ENCODE measurements at places on chromosomes 1 and 21.

DNA sequence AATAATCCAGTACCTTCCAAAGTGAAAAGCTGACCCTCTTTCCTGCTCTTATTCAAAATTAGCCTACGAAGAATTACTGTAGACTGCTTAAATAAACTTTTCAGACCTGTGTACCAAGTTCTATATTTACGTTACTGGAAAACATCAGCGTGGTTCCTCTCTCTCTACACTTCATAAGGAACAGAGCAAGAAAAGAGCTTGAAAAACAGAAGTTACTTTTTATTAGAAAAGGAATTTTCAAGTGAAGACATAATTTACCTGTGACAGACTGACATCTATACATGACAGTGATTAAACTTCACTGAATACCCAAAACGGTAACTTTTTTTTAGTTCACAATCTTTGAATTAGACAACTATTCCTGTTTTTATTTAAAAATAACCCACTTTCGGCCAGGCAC lies 2.7 kb downstream of the ENAH start:
- no peak for DNase-seq

GRCh38 chr1:116886291-116886878 lies 23.3 kb upstream of the PTGFRN start:
- DNase-seq = no peak

- no peak for DNase-seq
Observed at GRCh38 chr1:226558036-226558650, 9.6 kb downstream of the STUM start.

DNA sequence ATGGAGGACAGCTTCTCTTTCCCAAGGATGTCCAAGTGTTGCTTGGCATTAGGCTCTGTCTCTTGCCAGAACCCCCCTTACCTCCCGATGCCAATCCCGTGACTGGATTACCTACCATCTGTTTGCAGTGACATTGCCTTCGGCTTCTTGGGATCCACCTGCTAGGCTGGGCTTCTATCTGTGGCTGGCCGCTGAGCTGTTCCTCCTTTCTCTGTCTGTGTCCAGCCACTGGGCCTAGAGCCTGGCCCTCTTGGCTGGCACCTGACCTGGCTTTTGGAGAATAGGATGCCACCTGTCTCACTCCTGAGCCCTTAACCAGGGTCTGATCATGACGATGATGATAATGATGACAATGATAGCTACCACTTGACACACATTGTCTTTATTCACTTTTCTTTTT lies 41.6 kb upstream of the STUM start:
- DNase-seq = no peak

- no peak for DNase-seq
Observed at GRCh38 chr1:15246960-15247614, at the start of gene FHAD1. TSS of gene FHAD1 (plus strand) at chr1:15247223. CDS start at chr1:15251785, 4,562 bp downstream.

DNA sequence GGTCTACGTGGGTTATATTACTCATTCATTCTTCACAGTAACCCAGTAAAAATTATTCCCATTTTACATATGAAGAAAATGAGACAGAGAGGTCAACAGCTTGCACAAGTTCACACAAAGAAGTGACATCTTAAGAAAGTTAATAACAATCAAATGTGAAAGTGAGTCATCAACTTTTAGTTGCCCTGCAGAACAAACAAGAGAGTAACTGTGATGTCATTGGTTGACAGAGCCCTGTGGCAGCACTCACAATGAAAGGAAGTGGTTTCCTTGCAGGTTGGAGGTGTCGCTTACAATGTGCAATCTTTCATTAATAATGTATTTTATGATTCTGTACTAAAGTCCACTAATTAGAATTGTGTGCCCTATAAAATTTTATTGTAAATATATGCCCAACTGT lies 369.6 kb downstream of the RYR2 start:
- DNase-seq = no peak

- no peak for DNase-seq
Observed at GRCh38 chr1:116697548-116698243, 30.2 kb upstream of the IGSF3 start.

GRCh38 chr1:210650403-210650802 lies 321.7 kb downstream of the HHAT start:
- DNase-seq = no peak

- no peak for DNase-seq
Observed at GRCh38 chr1:89615676-89616598, 17.0 kb upstream of the LRRC8C start.

- no peak for DNase-seq
Observed at GRCh38 chr1:240613356-240614142, 1.6 kb upstream of the GREM2 start.

GRCh38 chr21:44439211-44439600 lies 16.1 kb upstream of the LRRC3 start:
- no peak for DNase-seq

DNA sequence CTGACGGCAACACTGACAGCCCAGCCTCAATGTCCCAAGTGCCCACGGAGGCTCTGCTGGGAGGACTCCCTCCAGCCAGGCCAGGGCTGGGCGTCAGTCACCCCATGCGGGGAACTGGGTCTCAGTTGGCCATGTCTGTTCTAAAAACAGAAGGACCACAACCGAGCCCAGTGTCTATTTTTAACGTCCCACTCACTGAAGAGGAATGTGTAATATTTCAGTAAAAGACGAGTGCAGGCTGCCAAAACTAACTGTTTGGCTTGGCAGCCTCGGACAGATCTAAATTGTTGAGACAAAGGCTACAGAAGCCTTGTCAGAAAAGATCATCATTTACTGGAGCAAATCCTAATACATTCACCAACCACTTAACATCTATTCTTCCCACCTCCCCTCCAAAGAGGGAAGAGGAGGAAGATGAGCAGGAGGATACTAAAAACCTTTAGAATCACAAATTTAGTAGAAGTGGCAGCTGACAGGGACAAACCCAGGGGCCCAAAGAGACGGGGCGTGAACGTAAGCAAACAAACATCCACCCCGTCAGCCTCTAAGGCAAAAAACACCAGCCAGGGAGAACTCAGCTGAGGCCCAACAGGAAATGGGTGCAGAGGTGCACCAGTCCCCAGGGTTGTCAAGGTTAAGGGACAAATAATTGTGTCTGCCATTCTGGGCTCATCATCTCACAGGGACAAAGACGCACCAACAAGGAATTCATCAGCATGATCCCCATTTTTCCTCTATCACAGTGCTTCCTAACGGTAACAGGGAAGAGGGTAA lies 18.7 kb downstream of the C1orf198 start:
- DNase-seq = peak; percentile 87

GRCh38 chr1:108080448-108080847 lies 115.5 kb upstream of the VAV3 start:
- no peak for DNase-seq

- no peak for DNase-seq
Observed at GRCh38 chr1:214830941-214831340, 227.9 kb downstream of the CENPF start.

DNA sequence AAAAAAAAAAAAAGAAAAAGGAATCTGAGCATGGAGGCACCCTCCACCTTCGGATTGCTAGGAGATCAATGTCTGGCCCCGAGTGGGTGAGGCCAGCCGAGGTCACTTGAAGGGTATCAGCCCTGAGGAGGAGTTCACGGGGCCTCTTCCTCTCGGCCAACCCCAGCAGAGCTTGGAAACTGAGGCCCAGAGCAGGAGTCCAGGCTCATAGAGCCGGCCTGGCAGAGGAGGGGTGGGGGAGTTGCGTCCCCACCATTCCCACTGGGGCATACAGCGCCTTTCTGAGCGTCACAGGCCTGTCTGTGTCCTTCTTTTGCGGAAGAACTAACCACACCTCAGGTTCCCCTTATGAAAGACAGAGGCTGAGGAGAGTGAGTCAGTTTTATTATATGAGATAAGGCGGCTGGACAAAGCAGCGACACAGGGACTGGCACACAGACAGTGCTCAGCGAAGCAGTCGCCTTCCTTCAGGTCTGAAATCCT lies 17.1 kb upstream of the EPHA2 start:
- no peak for DNase-seq

DNA sequence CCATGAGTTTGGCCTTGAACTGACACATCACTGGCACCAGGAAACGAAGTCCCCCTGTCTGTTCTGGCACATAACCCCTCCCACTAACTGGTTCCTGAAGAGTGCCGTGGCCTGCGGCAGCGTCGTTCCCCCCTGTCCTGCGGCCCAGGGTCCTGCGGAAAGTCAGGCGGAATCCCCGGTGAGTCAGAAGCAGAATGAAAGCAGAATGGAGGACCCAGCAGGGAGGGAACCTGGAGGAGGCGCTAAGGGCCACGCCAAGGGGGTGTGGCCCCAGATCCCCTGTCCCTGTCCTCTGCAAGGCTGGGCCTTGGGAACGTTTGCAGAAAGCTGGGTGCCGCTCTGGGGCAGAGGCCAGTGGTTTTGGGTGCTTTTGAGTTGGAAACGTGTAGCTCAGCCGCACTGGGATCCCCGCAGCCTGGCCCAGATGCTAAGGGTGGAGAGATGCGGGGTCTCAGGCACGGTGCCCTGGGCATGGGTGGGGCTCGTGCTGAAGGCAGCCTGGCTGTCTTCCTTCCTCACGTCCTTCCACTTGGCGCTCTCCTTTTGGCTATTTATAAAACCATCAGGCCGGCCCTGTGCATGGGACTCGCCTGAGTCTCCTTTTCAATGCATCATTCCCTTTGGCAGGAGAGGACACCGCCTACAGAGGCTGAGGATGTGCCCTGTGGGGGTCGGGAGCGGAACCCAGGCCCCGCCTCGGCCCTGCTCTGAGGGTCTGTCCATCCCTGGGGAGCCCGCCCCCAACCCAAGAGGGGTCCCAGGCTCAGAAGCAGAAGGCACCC lies 36.2 kb downstream of the TP73 start:
- DNase-seq = no peak

GRCh38 chr1:73901738-73902137 lies 296.2 kb downstream of the LRRIQ3 start:
- no peak for DNase-seq

- DNase-seq = no peak
Observed at GRCh38 chr1:155794605-155795245, 62.3 kb downstream of the GON4L start.

DNA sequence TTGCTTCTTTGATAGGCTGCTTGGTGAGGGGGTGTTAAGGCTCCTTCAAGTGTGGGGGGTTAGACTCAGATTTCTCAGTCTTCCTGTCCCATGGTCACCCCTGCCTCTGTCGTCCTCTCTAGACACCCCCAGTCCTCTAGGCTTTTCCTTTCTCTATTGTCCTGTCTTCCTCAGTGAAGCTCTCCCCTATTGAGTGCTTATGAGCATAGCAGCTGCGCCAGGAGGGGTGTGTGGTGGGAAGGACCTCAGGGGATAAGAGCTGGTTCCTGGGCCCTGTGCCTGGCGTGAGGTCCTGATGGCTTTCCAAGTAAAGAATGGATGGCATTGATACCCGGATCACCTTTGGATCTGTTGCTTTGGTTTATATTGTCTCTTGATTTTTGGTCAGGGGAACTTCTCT lies 69.1 kb downstream of the DIP2A start:
- no peak for DNase-seq

DNA sequence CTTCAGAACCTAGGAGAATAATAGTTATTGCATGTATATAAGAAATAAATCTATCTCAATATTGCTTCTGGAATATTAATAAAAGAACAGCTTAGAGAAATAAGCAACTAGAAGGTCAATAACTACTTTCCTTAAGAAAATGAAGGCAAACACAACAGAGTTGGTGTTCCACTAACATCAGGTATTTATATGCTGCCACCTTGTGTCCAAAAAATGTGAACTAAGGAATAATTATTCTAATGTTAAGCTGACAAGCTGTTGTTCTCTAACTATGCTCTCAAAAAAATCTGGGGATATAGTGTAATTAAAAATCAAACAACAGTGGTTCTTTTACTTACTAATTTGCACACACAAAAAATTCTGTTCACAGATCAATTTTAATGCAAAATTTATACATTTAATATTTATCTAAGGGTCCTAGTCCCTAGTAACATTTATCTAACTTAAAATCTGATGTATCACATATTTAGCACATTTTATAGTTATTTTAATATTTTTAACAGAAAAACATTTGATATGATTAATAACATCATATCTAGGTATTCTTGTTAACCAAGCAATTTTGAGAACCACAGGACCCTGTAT lies 39.6 kb downstream of the UCHL5 start:
- DNase-seq = no peak

- DNase-seq = no peak
Observed at GRCh38 chr1:186330758-186331157, 44.3 kb downstream of the TPR start.

GRCh38 chr1:117267232-117267774 lies 56.6 kb upstream of the VTCN1 start:
- DNase-seq = no peak

GRCh38 chr1:6373961-6374720 lies 19.4 kb downstream of the ACOT7 start:
- no peak for DNase-seq

DNA sequence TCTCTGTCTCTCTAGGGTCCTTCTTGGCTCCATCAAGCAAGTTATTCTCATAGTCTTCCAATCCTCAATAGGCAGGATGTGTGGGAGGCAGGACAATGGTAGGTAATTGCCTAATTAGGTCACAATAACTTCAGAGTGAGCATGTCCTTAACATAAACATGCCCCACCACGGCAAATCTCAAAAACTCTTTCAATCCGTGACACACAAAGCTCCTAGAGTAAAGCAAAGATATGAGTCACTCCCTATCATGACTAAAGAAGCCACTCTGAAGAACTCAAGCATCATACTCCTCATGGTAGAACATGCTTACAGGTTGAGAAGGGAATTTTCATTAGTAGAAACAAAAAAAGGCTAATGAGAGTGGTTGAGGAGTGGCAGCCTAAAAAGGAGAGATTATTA lies 4.9 kb downstream of the HAO2 start:
- no peak for DNase-seq

- no peak for DNase-seq
Observed at GRCh38 chr21:45824546-45825215, 156.9 kb upstream of the COL6A1 start.

DNA sequence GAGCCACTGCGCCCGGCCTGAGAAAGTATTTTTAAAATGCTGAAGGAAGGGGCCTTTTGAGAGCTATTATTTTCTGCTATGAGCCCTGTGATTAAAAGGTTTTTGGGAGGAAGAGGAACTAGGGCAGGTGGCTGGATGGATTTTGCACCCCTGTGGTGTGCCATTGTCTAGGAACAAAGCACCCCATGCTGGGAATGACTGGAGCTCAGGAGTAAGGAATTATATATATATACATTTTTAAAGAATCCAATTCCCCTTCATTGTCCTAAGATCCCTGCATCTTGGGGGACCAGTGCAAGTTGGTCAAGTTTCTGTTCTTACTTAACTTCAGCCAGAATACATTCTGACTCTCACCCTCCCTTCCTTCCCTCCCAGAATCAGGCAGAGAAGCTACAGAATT lies 91.6 kb downstream of the ZNF648 start:
- DNase-seq = no peak

- no peak for DNase-seq
Observed at GRCh38 chr1:55172687-55173086, 42.5 kb downstream of the USP24 start.

GRCh38 chr1:200226969-200227303 lies 182.9 kb downstream of the ZNF281 start:
- DNase-seq = no peak

- no peak for DNase-seq
Observed at GRCh38 chr1:16114527-16115467, 41.1 kb downstream of the EPHA2 start.

- no peak for DNase-seq
Observed at GRCh38 chr1:143699115-143699514, 272.7 kb downstream of the FAM72C start.
